ENCODE measurements at places on chromosomes 4 and X. TPM values are rescaled to one million over a fixed set of nuclear protein-coding genes. Genes with fewer than 3 reads are reported as not detected.
A peak's percentile ranks its signal among the peaks of the same experiment; 100 is the strongest.

DNA sequence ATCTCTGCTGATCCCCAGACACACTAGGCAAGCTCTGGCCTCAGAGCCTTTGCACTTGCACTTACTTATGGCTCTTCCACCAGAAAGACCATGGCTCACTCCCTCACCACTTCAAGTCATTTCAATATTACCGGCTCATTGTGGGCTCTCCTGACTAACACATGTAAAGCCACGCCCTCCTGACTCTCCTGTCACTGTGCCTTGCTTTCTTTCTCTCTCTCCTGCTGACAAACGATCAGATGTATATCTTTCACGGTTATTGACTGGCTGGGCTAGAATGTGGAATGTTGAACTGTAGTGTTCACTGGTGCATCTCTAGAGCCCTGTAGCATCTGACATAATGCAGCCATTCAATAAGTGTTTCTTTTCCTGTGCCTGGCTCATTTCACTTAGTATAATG lies 425.1 kb downstream of the RAB28 start:
- no peak for DNase-seq

GRCh38 chrX:63128509-63128908 lies 222.6 kb downstream of the SPIN4 start:
- DNase-seq, result peak; percentile 1

DNA sequence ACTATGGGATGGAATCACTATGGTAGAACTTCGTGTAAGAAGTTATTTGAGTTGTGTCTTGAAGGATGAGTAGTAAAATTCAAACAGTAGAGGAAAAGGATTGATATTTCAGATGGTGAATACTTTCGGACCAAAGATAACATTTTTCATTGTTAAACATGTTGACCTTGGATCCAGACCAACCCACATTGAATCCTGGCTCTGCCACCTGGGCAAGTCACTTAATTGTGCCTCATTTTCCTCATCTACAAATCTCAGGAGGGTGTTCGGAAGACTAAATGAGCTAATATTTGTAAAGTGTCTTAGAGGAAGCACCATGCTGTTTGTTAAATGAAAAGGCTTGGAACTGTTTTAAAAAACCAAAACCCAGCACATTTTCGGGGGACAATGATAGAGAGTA lies 1.4 kb upstream of the AIFM1 start:
- no peak for DNase-seq

DNA sequence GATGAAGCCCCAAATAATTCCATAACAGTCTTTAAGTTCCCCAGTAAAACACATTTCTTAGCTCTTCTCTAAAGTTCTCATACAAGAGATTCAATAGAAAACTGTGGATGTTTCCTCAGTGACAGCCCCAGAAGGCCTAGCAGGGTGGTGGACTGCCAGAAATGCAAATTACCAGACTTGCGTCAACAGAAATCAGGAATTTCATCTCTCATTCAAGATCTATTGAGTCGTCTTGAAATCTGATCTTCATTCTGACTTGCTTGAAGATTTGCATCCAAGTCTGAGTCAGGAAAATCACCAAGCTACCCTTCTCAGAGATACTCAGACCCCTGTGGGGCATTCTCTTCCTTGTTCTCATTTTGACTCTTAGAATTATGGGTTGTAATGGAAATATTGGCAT lies 68.9 kb upstream of the NDP start:
- DNase-seq, result peak; percentile 3

GRCh38 chr4:182276210-182277109 lies 33.3 kb downstream of the TENM3 start:
- DNase-seq, result no peak

The STS gene
- total RNA-seq, result 4.5 TPM

DNA sequence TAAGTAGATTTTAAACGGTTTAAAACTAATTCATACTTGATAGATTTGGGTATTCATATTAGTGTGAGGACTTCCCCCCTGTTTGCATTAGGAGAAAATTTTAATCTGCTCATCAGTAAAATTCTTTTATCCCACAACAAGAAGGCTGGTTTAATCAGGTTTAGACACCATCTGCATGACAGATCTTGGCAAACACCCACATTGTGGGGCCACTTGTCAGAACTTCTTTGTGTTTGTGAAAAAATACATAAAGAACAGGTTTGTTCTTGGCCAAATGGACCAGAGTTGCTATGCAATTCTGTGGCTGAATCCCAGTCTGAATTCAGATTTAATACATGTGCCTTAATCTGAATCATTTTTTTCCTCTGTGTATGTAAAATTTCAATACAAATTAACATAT lies 121.1 kb downstream of the REPS2 start:
- DNase-seq, result no peak

The YY2 gene
- total RNA-seq, result 1.6 TPM

GRCh38 chrX:150200820-150201287 lies 162.3 kb upstream of the MAMLD1 start:
- DNase-seq, result peak; percentile 92
